Muscle of leg (tissue), 16 donors: ENCODE measurements at places on chromosomes 16 and 17.

GRCh38 chr17:72359811-72360210 lies 239.0 kb downstream of the SOX9 start:
- no peak for DNase-seq

- DNase-seq: no peak
Observed at GRCh38 chr16:50499254-50499653, 48.9 kb upstream of the NKD1 start.

GRCh38 chr17:40511136-40511535 lies 9.7 kb upstream of the TNS4 start:
- no peak for DNase-seq

DNA sequence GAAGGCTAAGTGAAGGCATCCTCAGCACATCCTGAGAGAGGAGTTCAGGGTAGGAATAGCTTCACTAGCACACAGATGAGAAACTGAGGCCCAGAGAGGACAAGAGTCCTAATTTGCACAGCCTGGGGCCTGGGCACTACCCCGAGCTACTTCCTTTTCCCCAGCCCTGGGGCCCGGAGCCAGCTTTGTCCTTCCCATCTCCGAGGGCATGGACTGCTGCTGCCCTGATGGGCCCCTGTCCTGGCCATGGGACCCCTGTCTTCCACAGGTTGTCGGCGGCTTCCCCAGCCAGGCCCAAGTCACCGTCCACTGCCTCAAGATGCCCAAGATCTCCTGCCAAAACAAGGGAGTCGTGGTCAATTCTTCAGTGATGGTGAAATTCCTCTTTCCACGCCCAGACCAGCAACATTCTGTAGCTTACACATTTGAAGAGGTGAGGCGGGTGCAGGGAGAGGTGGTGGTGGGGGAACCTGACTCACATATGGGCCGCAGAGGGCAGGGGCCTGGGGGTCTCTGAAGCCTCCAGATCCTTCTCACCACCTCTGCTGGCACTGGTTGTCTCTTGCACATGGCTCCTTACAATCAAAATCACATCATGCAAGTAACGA lies 11.4 kb upstream of the NLRC5 start:
- DNase-seq: no peak
